SJSA1 (cell line): ENCODE measurements at places on chromosomes 13 and 19. TPM values are rescaled to one million over a fixed set of nuclear protein-coding genes. Genes with fewer than 3 reads are reported as not detected.

DNA sequence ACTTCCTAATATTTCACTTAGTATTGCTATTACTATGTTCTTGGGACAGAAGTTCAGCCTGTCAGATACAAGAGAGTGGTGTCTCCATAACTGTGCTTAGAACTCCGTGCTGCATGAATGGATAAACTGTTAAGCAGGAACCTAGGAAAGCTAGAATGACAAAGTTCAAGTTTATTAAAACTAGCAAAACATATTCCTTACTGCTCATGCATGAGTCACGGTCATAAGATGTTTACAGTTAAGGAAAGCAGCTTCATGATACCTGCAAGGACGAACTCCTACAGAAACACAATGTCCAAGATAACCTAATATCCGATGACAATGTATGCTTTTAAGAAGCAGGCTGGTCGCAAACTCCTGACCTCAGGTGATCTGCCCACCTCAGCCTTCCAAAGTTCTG, 6.0 kb upstream of the ZNF765 start:
- no peak for DNase-seq
- no peak overlapping the region for H3K27ac ChIP-seq
- no peaks in the 10 kb centered on the region for H3K36me3 ChIP-seq
- H3K4me3 ChIP-seq, result no peak overlapping the region

DNA sequence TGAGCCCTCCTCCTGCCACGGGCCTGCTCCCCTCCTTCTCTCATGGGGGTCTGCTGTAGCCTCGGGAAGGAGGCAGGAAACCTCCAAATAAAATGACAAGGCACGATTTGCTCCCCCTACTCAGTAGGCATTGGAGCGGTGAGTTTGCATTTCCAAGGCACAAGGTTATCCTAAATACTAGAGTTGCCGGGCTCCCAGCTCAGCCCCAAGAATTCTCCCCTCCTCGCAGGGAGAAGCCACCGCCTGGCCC, 1.5 kb downstream of the CEBPA start:
- peaks cover 27% of the 10 kb centered on the region for H3K4me1 ChIP-seq
- H3K36me3 ChIP-seq, result no peaks in the 10 kb centered on the region
- no peak overlapping the region for H3K4me3 ChIP-seq
- H3K27ac ChIP-seq, result no peak overlapping the region
- H3K27me3 ChIP-seq, result peaks cover 57% of the 10 kb centered on the region

DNA sequence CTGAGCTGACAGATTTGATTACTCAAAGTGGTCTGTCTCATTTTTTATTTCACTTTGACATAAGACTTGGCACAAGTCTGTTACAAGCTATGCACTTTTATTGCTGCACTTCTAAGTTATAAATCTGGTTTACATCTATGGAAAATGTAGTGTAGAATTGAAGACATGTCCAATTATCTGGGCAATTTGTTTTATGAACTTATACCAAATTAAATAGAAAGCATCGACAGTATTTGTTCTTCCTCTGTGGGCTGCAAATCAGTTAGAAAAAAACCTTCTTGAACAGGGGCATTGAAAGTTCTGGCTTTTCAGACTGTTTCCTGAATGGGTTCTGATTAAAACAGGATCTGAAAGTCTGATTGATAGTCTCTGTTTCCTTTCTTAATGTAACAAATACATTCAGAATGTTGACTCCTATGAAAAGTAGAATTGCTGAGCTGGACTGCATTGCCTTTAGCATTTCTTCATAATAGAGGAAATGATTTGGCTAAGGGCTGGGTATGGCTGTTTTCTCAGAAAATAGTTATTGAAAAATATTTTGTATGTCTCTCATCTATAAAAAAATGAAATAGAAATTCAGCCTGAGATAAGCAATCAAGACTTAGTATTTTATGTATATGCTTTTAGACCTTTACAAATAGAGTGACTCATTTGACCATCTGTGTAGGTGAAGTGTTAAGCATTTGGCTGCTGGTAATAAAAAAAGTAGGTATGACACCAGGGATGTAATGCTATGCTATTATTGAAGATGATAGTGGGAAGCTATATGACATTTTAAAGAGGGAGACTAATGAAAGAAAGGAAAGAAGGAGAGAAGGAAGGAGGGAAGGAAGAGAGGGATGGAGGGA, 210.9 kb upstream of the SPRY2 start:
- no peak for DNase-seq
- no peak overlapping the region for H3K4me3 ChIP-seq
- H3K27ac ChIP-seq, result no peak overlapping the region

DNA sequence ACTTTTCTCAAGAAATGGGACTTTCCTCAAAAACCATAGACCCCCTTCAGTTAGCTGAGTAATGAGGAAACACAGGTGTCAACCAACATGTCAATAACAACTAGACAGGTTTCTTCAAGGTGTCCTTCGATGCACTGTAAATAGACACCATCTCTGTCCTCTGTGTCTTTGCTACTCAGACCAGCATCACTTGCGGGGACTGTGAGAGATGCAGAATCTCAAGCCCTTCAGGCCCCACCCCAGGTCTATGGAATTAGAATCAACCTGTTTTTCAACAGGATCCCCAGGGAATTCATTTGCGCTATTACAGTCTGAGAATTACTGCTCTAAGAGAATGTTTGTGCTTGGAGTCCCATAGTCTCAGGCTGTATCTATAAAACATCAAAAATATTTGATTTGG, 469.9 kb downstream of the COG6 start:
- H3K4me1 ChIP-seq, result no peaks in the 10 kb centered on the region
- H3K27ac ChIP-seq, result no peak overlapping the region
- no peaks in the 10 kb centered on the region for H3K27me3 ChIP-seq
- no peak for DNase-seq

DNA sequence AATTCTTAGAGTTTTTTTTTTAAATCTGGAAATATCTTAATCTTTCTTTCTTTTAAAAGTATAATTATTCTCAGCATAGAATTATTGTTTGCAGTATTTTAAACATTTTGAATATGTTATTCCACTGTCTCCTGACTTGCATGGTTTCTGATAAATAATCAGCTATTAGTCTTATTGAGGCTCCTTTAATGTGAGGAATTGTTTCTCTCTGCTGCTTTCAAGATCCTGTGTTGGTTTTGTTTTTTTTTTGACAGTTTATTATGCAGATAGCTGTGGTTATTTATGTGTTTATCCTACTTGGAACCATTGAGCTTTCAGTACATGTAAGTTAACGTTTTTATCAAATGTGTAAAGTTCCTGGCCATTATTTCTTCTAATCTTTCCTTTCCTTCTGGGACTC, 477.9 kb upstream of the HTR2A start:
- no peaks in the 10 kb centered on the region for H3K4me1 ChIP-seq
- H3K36me3 ChIP-seq, result no peaks in the 10 kb centered on the region
- DNase-seq, result no peak
- H3K27ac ChIP-seq, result no peak overlapping the region
- no peak overlapping the region for H3K4me3 ChIP-seq
- no peaks in the 10 kb centered on the region for H3K27me3 ChIP-seq

DNA sequence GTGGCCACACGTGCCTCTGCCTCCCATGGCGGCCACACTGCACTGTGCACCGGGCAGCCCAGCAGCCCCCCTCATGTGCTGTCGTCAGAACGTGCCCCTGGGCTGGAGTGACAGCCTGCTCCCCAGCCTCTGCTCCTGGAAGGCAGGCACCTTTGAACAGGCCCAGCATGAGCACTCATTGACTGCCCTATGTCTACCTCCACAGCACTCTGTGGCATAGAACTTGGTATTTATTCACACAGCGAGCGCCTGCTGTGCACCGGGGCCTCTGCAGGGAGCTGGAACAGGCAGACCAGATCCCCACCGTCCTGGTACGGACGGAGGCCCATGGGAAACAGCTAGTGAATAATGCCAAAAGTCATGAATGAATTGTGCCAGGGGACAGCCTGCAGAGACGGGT, 53.7 kb downstream of the DPF1 start:
- no peaks in the 10 kb centered on the region for H3K27me3 ChIP-seq
- H3K27ac ChIP-seq, result no peak overlapping the region
- no peaks in the 10 kb centered on the region for H3K4me1 ChIP-seq

GRCh38 chr13:99473515-99473914, 27.8 kb upstream of the TM9SF2 start:
- H3K27ac ChIP-seq, result no peak overlapping the region
- peaks cover 22% of the 10 kb centered on the region for H3K4me1 ChIP-seq
- no peaks in the 10 kb centered on the region for H3K36me3 ChIP-seq
- H3K4me3 ChIP-seq, result no peak overlapping the region
- H3K27me3 ChIP-seq, result no peaks in the 10 kb centered on the region
- DNase-seq, result peak; percentile 81

DNA sequence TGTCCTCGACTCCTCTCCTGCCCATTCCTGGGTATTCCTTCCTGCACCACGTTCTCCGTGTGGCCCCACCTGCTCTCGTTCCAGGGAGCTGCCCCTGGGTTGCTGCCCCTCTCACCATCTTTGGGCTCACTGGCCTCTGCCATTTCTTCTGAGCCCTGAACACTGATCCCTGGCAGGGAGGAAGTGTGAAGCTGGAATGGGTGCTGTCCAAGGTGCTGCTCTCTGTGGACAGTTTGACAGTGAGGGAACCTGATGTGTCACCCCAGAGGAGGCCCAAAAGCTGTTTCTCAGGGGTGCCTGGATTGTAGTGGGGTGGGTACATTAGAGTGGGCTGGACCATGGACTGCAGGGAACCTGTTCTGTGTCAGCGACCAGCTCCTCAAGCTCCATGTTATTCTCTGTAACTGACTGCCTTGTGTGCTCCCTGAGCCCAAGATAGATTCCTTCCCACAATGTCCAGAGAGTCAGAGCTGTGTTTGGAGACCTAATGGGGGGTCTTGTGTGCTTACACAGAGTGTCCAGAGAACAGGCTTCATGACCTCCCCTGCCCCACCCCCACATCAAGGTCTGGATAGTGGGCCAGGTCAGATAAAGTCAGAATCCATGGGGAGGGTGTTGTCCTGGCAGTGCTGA, 7.2 kb upstream of the CEACAM8 start:
- H3K27ac ChIP-seq, result no peak overlapping the region
- no peak overlapping the region for H3K4me3 ChIP-seq
- peaks cover 1% of the 10 kb centered on the region; the same call in 1 of the 2 replicates for H3K27me3 ChIP-seq
- H3K36me3 ChIP-seq, result no peaks in the 10 kb centered on the region

GRCh38 chr19:31231237-31231636, 118.0 kb downstream of the TSHZ3 start:
- peaks cover 14% of the 10 kb centered on the region for H3K4me1 ChIP-seq
- H3K27ac ChIP-seq, result no peak overlapping the region
- no peak overlapping the region for H3K4me3 ChIP-seq

ELANE gene
- total RNA-seq, result not detected in 2 replicates

COMP gene
- not detected in 2 replicates for total RNA-seq

ZNF728 gene
- not detected in 2 replicates for total RNA-seq

PRR20B gene
- total RNA-seq, result not detected in 2 replicates

LILRA5 gene
- total RNA-seq, result not detected in 2 replicates

SLC25A23 gene
- total RNA-seq, result 3.9 and 5.0 TPM in 2 replicates

CYSLTR2 gene
- not detected in 2 replicates for total RNA-seq
